ENCODE measurements at places on chromosomes 1 and 21.
A peak's percentile ranks its signal among the peaks of the same experiment; 100 is the strongest.

GRCh38 chr1:23448846-23449245, 24.3 kb upstream of the TCEA3 start:
- DNase-seq = no peak

DNA sequence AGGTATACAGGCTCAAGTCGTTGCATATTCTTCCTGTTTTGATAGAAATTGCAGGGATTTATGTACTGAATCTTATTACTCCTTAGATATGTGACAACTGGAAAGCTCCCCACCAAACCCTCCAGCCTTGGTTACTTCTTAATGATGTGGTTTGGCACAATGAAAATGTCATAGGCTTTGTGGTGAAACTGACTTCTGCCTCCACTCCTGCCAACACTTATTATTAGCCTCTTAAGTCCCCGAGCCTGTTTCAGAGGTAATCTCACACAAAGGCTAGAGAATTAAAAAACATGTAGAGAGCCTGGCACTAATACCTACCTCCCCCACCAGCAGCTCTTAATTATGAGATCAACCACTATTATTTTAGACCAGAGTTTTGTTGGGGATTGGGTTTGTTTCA, 4.2 kb downstream of the COX20 start:
- DNase-seq = no peak

GRCh38 chr1:10504249-10504648, 29.5 kb downstream of the PEX14 start:
- no peak for DNase-seq

DNA sequence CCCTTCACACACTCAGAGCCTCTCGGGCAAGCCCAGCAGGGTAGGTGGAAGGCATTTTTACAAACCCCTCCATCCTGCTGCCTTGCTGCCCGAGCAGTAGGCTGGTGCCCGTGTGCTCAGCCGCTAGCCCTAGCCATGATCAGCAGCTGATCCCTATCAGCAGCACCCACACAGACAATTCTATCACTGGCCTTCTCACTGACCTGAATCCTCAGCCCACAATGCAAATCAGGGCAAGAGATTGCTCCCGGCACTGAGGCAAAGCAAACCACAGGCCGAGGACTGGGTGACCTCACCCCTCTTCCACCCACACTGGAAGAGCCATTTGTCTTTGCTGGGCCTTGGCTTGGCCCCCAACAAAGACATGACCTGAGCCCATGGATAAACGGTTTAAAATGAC, 895 bp upstream of the PDZK1 start:
- DNase-seq = peak; percentile 26

- DNase-seq = no peak
Measured at GRCh38 chr1:5982868-5983267, 9.4 kb downstream of the NPHP4 start.

GRCh38 chr1:59976194-59977074, 49.9 kb upstream of the CYP2J2 start:
- DNase-seq = peak; percentile 94

DNA sequence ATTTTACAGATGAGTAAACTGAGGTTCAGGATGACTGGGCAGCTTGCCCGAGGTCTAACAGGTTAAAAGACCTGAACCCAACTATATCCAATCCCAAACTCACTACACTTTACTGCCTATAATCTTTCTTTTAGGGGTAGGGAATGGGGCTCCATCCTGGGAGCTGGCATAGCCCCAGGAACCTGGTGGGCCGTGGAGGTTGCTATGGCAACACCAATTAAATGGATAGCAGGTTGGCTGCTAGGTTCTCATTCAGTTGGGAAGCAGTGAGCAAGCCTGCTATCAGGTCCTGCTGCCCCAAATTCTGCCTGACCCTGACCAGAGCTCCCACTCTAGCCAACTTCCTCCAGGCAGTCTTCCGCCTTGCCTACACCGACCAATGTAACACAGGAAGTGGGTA, 40.9 kb downstream of the LRP8 start:
- DNase-seq = no peak

- DNase-seq = no peak
Measured at GRCh38 chr1:236535190-236535589, 11.4 kb downstream of the LGALS8 start.

GRCh38 chr1:32939655-32940371, 24.8 kb downstream of the RNF19B start:
- DNase-seq = no peak

DNA sequence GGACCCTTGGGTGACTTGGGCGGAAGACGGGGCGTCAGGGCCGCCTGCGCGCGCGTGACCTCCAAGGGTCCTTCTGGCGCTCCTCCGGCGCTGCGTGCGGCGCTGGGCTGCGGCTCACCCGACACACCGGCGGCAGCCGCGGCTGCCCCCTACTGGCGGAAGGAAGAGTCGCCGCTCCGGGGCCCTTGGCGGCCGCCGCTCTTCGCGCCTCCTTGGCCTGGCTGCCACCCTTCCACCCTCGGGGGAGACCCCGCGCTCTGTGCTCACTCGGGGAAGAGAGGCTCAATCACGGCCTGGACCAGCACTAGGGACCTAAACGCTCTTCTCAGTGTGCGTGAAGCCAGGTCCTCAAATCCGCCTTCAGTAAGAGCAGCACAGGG, 89.7 kb downstream of the DMRTA2 start:
- DNase-seq = no peak

GRCh38 chr1:183733715-183734114, 71.2 kb upstream of the RGL1 start:
- DNase-seq = no peak

- DNase-seq = peak; percentile 66
Measured at GRCh38 chr1:205983925-205984725, 19.1 kb downstream of the RAB7B start.

- no peak for DNase-seq
Measured at GRCh38 chr1:173996995-173997394, 25.2 kb downstream of the RC3H1 start.

GRCh38 chr1:37323486-37324377, 150.6 kb upstream of the ZC3H12A start:
- no peak for DNase-seq

DNA sequence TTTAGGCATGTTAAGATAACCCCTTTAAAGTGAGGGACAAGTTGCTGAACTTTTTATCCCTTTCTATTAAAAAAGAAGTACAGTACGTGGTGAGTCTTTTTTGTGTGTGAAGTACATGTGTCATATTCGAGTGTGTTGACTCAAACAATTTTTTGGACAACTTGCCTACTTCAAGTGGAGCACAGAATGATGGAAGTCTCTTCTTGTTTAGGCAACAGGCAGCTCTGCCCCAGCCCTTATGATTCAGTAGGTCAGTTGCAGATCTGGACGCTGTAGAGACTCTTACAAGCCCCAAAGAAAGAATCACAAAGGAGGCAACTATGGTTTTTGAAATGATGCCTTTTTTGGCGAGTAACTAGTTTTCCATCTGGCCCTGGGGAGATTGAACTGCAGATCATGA, 14.4 kb upstream of the ZFP69B start:
- no peak for DNase-seq

DNA sequence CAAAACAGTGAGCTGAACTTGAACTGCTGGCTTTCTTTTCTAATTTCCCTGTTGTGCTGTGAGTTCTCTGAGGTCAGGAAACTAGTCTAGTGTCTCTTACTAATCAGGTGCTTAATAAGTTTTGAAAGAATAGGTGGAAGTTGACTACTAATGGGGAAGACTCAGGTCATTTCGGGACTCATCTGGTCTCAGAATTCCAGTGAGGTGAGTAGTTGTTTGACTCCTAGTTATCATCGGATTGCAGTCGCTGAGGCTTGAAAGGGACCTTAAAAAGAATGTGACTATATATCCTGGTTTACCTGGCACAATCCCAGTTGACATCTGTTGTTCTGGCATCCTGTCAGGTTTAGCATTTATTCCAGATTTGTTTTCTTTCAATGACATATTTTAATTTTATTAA, 81.4 kb upstream of the SPAG17 start:
- no peak for DNase-seq

- DNase-seq = no peak
Measured at GRCh38 chr1:207494171-207494570, 1.8 kb upstream of the CR1 start.

GRCh38 chr21:46155514-46156377, at the start of gene FTCD:
TSS of gene FTCD (minus strand) at chr21:46155579. CDS start at chr21:46155523, 56 bp downstream.
- DNase-seq = no peak

All from lower leg skin (tissue), 4 donors.